Epithelial cell of umbilical artery (primary cell): ENCODE measurements at places on chromosomes 6 and 20. TPM values are rescaled to one million over a fixed set of nuclear protein-coding genes. Genes with fewer than 3 reads are reported as not detected.

The TRIM15 gene
- total RNA-seq: not detected in 2 replicates

The C20orf144 gene
- 0.32 TPM in 1 of 2 replicates, not detected in the other for total RNA-seq

The PPP1R18 gene
- total RNA-seq: 48.1 and 49.8 TPM in 2 replicates

The MEI4 gene
- total RNA-seq: not detected in 2 replicates

The CD40 gene
- total RNA-seq: 17.3 and 17.5 TPM in 2 replicates

The OXT gene
- total RNA-seq: not detected in 2 replicates

The SPEF1 gene
- not detected in 2 replicates for total RNA-seq

The HACE1 gene
- total RNA-seq: 16.7 and 17.5 TPM in 2 replicates
